Glutamatergic neuron (in vitro differentiated cells): ENCODE measurements at places on chromosomes 3 and 15.

DNA sequence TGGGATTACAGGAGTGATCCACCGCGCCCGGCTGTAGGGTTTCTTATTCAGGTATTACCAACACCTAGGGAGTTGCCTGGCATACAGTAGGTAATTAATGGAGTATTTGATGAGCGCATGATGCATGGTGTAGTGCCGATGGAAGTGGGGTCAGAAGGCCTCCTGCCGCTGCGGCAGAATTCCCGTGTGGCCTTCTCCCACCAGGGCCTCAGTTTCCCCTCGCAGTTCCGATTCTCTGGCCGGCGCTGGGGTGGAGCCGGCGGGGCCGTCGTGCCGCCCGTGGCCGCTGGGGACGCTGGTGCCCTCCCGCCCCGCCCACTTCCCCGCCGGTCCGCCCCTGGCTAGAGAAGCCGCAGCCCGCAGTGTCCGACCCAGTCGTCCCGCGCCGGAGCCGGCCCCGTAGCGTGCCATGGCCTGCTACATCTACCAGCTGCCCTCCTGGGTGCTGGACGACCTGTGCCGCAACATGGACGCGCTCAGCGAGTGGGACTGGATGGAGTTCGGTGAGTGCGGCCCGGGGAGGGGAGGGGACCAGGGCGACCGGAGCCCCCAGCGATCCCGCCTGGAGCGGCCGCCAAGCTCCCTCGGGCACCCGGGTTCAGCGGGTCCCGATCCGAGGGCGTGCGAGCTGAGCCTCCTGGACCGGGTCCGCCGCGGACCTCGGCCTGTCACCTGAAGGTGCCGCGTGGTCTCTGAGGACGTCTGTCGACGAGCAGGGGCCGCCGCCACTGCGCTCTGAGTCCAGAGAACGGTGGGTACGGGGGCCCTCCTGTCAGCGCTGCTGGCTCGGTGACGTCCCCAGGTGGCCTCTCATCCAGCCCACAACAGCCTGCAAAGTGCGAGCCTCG, at the start of gene IRAK2:
TSS of gene IRAK2 (plus strand) at position 374 of the 848 bp plus-strand sequence. CDS start at position 410, 36 bp downstream.
- DNase-seq = peak; percentile 81
- H3K27ac ChIP-seq = no peak within 1 kb of the TSS
- H3K36me3 ChIP-seq = peaks cover 11% of the 10 kb centered on the region
- H3K27me3 ChIP-seq = peaks cover 10% of the 10 kb centered on the region

GRCh38 chr15:40069178-40070165, 30.5 kb upstream of the SRP14 start:
- no peak overlapping the region for H3K4me3 ChIP-seq
- peaks cover 2% of the 10 kb centered on the region for H3K4me1 ChIP-seq
- no peak for DNase-seq
- H3K27me3 ChIP-seq = peaks cover 3% of the 10 kb centered on the region
- H3K36me3 ChIP-seq = peaks cover 5% of the 10 kb centered on the region

- no peak overlapping the region for H3K4me3 ChIP-seq
- no peaks in the 10 kb centered on the region for H3K27me3 ChIP-seq
- DNase-seq = no peak
- peaks cover 4% of the 10 kb centered on the region for H3K4me1 ChIP-seq
Observed at GRCh38 chr3:67468511-67468910, 185.9 kb downstream of the SUCLG2 start.

DNA sequence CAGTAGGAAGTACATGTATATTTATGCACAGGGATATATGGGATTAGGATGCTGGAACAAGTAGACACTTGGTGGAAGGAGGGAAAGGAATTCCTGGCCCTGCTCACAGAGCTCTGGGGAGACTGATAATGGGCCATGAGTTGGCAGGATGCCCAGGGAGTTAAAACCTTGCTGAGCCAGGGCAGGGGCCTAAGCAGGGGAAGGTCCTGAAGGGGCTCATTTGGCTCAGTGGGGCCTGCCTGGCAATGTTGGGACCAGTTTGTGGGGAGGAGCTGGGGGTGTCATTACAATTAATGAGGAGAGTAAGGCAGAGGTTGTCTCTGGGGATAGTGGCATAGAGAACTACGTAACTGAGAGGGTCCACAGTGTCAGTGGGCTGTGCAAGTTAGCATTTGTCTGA, 124.2 kb upstream of the ADPGK start:
- H3K4me1 ChIP-seq = peaks cover 33% of the 10 kb centered on the region
- peak overlapping the region; percentile 87 for H3K27ac ChIP-seq
- no peak overlapping the region for H3K4me3 ChIP-seq
- no peak for DNase-seq
- H3K36me3 ChIP-seq = no peaks in the 10 kb centered on the region

DNA sequence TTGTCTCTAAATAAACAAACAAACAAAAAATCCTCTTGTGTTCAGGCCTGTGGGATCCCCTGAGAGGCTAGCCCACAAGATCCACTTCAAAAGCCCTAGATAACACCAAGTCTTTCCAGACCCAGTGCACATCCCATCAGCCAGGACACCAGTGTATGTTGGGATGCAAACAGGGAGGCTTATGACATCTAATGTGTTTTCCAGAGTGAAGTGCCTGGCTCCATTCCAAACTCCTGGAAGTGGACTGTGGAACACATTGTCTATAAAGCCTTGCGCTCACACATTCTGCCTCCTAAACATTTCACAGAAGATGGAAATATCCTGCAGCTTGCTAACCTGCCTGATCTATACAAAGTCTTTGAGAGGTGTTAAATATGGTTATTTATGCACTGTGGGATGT, 57.0 kb downstream of the MLH1 start:
- H3K4me1 ChIP-seq = peaks cover 5% of the 10 kb centered on the region
- no peak for DNase-seq
- H3K27ac ChIP-seq = no peak overlapping the region
- H3K36me3 ChIP-seq = no peaks in the 10 kb centered on the region
- no peaks in the 10 kb centered on the region for H3K27me3 ChIP-seq
- H3K4me3 ChIP-seq = no peak overlapping the region

GRCh38 chr3:162555761-162556160, 1059.2 kb downstream of the OTOL1 start:
- H3K27me3 ChIP-seq = no peaks in the 10 kb centered on the region
- H3K27ac ChIP-seq = no peak overlapping the region
- no peaks in the 10 kb centered on the region for H3K36me3 ChIP-seq
- DNase-seq = no peak
- H3K4me3 ChIP-seq = no peak overlapping the region
- peaks cover 5% of the 10 kb centered on the region for H3K4me1 ChIP-seq

GRCh38 chr3:71532639-71533395, 50.7 kb downstream of the FOXP1 start:
- DNase-seq = no peak
- H3K4me3 ChIP-seq = no peak overlapping the region
- peaks cover 4% of the 10 kb centered on the region for H3K4me1 ChIP-seq
- no peaks in the 10 kb centered on the region for H3K36me3 ChIP-seq
- peaks cover 4% of the 10 kb centered on the region for H3K27me3 ChIP-seq

DNA sequence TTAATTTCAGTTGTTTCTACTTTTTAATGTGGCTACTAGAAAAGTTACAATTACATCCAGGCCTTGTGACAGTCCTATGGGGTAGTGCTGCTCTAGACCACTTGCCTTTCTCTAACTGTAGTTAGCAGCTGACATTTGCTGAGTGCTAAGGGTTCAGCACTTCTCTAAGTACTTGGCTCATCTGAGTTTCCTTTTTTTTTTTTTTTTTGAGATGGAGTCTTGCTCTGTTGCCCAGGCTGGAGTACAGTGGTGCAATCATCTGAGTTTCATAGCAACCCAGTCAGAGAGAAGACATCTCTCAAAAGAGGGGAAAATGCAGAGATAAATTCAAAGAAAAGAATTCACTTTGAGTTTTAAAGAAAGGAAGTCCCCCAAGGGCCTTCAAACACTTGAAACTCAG, 130.8 kb downstream of the MYLK start:
- no peak overlapping the region for H3K27ac ChIP-seq
- no peaks in the 10 kb centered on the region for H3K36me3 ChIP-seq
- H3K4me3 ChIP-seq = no peak overlapping the region
- H3K4me1 ChIP-seq = peaks cover 5% of the 10 kb centered on the region
- no peak for DNase-seq

DNA sequence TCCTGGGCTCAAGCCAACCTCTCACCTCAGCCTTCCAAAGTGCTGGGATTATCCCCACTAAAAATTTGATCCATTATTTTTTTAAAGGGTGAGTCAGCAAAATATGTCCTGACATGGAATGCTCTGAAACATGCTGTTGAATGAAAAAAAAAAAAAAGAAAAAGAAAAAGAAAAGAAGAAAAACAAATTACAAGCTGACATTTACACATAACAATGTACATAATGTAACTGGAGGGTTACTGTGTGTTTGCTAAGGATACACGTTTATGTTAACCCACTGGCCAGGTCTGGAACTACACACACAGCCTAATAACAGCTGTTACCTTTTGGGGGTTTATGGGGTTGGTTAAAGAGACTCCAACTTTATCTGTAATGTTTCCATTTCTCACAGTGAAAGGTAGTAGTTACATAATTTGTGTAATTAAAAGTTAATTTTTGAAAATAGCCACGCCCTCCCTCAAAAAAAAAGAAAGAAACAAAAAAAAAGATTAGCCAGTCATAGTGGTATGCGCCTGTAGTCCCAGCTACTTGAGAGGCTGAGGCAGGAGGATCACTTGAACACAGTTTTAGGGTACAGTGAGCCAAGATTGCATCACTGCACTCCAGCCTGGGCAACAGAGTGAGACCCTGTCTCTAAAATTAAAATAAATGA, 3.1 kb upstream of the MESP2 start:
- no peak overlapping the region for H3K27ac ChIP-seq
- peaks cover 4% of the 10 kb centered on the region for H3K27me3 ChIP-seq
- no peaks in the 10 kb centered on the region for H3K4me1 ChIP-seq
- no peak overlapping the region for H3K4me3 ChIP-seq
- H3K36me3 ChIP-seq = no peaks in the 10 kb centered on the region

DNA sequence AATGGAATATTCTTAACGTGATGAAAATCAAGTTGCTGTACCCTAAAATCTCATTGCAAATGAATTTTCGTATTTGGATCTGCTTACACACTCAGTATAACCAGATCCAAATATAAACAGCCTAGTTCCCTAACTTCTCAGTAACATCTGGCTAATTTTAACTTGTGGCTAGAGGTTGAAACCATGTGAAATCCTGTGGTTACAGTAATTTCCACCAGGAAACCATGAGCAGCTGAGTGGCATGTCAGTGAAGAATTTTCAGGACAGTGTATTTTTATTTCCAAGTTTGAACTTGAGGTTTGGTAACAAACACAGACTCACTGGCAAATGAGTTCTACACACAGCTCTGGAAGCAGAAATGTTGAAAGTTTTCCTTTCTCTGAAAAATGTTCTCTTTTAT, 754.1 kb downstream of the NR2F2 start:
- no peak overlapping the region for H3K27ac ChIP-seq
- no peak overlapping the region for H3K4me3 ChIP-seq
- H3K36me3 ChIP-seq = no peaks in the 10 kb centered on the region
- peaks cover 8% of the 10 kb centered on the region for H3K4me1 ChIP-seq
- peaks cover 3% of the 10 kb centered on the region for H3K27me3 ChIP-seq

- DNase-seq = peak; percentile 87
- no peak overlapping the region for H3K4me3 ChIP-seq
- no peaks in the 10 kb centered on the region for H3K36me3 ChIP-seq
- peaks cover 23% of the 10 kb centered on the region for H3K4me1 ChIP-seq
- H3K27me3 ChIP-seq = peaks cover 5% of the 10 kb centered on the region
Observed at GRCh38 chr15:46312133-46312740, 677.4 kb downstream of the SQOR start.

GRCh38 chr3:194323785-194324735, 27.1 kb downstream of the CPN2 start:
- H3K27ac ChIP-seq = peak overlapping the region; percentile 1
- H3K27me3 ChIP-seq = peaks cover 9% of the 10 kb centered on the region
- H3K36me3 ChIP-seq = peaks cover 9% of the 10 kb centered on the region
- no peak for DNase-seq

GRCh38 chr3:185552358-185552877, at the start of gene LIPH:
Gene LIPH (minus strand): TSS chr3:185552588. CDS start chr3:185552471, 117 bp downstream.
- no peaks in the 10 kb centered on the region for H3K4me1 ChIP-seq
- no peak for DNase-seq
- H3K36me3 ChIP-seq = no peaks in the 10 kb centered on the region
- no peak within 1 kb of the TSS for H3K27ac ChIP-seq
- no peaks in the 10 kb centered on the region for H3K27me3 ChIP-seq
